ENCODE measurements at places on chromosomes 4 and X. TPM values are rescaled to one million over a fixed set of nuclear protein-coding genes. Genes with fewer than 3 reads are reported as not detected.

- DNase-seq: no peak
Observed at GRCh38 chr4:144411700-144412099, 234.3 kb upstream of the HHIP start.

GRCh38 chrX:45502396-45502795 is 301.7 kb upstream of the DIPK2B start:
- DNase-seq: no peak

DNA sequence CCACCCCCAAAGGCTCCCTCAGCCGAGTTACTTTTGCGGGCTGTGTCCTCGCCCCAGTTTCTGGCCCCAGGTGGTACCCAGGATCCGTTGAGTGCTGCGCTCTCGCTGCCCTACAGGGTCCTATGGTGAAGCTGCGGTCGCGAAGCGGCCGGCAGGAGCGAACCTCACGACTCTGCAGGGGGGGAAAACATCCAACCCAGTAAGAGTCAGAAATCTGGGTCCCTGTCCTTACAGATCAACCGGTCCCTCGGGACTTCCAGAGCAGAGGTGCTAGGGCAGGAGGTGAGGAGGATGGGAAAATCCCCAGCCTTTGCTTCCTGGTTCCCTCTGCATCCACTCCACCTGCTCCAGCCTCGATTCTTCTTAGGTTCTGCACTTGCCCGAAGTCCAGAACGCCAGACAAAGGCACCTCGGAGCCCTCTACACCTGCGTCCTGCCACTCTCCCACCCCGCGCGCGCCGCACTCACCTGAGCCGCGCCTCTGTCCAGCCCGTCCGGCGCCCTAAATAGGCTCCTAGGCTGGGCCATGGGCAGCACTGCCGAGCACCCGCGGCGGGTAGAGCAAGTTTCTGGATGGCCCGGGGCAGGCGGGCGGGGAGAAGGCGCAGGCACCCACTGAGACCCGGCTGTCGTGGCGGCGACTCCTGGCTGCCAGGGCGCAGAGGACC is at the start of gene HS3ST1:
HS3ST1 (minus strand) TSS at position 664 of the 668 bp plus-strand sequence. CDS start 28,889 bp downstream, outside the sequence.
- no peak for DNase-seq

GRCh38 chr4:2103127-2103842 is 44.2 kb downstream of the NAT8L start:
- DNase-seq: no peak

DNA sequence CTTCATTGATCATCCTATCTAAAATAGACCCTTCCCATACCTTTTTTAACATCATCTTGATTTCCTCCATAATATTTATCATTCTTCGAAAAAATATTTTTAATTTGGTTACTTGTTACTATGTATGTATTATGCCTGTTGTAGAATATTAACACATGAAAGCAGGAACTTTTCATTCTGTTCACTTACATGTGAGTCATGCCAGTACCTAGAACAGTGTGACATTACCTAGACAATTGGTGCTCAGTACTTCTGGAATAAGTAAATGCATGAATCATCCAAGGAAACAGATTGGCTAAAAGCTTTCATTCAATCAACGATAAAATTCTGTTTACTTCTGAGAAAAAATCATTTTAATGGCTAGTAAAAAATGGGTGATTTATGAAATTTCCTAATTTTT is 76.4 kb downstream of the CXXC4 start:
- DNase-seq: no peak

- DNase-seq: no peak
Observed at GRCh38 chr4:173515458-173515857, 14.6 kb downstream of the HAND2 start.

DNA sequence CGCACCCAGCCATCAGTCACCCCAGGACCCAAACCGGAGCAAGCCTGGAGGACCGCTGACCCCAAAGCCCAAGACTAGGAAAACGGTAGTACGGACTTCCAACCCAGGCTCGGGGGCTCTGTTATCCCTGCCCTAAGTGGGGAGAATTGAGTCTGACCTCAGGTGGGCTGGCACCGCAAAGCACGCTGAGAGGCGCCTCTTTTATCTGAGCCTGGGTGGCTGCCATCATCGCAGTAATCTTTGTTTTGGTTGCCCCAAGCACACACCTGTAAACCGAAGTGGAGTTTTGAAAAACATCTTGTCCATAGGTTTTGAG is 894 bp upstream of the SH3RF1 start:
- DNase-seq: peak; percentile 22

GRCh38 chr4:4752576-4753401 is 106.7 kb upstream of the MSX1 start:
- DNase-seq: no peak

DNA sequence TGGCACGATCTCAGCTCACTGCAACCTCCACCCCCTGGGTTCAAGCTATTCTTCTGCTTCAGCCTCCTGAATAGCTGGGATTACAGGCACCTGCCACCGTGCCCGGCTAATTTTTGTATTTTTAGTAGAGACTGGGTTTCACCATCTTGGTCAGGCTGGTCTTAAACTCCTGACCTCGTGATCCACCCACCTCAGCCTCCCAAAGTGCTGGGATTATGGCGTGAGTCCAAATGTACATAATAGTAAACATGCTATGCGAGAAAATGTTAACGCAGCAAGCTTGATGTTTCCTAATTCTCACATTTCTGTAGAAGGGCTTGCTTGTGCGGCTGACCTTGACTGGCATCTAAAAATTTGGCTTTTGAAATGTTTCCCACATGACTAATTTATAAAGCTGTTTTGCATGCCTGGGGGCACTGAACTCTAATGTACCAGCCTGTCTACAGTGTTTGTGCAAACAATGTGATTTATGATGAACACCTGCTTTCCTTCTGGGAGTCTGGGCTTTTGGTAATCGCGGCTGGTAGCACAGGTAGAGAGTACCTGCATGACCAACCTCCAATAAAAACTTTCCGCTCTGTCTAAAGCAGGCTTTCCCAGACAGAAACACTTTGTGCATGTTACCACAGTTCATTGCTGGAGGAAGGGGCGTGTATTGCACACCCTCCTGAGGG is 216.8 kb downstream of the IL15 start:
- DNase-seq: no peak

DNA sequence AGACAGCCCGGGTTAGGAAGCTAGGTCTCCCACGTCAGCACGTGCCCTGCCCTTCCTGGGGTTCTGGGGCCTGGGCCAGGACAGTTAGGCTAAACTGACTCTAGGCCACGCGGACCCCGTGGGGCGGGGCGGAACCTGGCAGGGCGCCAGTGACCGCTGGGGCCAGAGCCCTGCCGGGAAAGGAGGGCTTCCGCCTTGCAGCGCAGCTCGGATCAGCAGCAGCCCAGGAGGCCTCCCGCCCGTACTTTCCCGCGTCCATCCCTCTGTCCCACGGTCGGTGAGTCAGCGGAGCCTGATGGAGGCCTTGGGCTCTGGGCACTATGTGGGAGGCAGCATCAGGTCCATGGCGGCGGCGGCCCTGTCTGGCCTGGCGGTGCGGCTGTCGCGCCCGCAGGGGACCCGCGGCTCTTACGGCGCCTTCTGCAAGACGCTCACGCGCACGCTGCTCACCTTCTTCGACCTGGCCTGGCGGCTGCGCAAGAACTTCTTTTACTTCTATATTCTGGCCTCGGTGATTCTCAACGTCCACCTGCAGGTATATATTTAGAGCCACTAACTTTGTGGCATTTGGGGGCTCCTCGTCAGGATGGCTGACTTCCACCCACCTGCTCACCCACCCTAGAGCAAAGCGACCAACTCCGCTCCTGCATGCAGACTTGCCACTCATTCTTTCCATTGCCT is at the start of gene SMIM10:
SMIM10 (plus strand) TSS at position 191 of the 681 bp plus-strand sequence; CDS start at position 296, 105 bp downstream.
- peak; percentile 68 for DNase-seq

DNA sequence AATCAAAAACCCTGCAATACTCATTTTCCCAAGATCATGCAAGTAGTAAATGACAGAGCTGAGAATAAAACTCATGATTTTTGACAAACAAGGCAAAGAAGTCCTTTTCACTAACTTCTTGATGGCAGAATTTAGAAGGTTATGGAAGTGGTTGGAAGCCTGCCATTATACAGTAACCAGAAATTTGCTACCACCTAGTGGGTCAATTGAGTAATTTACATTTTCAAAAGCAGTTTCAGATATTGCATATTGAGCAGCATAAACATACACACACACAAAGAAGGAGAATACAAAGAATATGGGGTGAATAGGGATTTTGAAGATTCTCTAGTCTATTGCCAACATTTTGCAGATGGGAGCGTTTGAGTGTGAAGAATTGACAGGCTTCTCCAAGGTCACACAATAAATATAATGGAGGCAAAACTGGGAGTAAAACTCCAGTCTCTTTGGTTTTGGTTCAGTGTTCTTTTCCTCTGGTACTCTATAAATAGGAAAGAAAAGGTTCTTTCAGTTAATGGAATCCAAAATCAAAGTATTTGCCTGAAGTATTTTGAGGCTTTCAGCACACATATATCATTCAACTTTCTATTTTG is 70.2 kb downstream of the GC start:
- no peak for DNase-seq

- DNase-seq: no peak
Observed at GRCh38 chr4:6369924-6370645, 100.4 kb downstream of the WFS1 start.

- DNase-seq: no peak
Observed at GRCh38 chr4:47109379-47109778, 78.0 kb downstream of the GABRB1 start.

DNA sequence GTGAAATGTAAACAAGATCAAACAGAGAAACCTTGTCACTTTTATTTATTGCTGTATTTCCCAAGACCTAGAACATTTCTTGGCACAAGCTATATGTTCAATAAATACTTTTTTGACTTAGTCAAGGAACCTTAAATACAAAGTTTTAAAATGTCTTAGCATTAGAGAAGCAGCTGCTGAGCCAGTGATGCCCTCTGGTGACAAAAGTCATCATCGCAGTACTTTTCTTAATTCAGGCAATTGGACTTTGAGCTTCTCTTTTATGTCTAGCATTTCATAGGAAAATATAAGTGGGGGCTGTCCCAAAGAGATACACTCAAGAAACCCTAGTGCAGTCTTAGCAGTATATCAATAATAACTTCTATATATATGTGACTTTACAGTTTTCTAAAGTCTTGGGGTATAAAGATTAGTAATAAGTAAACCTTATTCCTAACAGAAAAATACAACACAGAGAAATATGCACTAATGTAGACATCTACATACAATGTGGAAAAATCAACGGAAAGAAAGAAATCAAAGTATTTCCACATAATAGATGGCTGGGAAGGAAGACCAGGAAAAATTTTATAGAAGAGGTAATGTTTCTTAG is 118.4 kb downstream of the DTHD1 start:
- DNase-seq: no peak

DNA sequence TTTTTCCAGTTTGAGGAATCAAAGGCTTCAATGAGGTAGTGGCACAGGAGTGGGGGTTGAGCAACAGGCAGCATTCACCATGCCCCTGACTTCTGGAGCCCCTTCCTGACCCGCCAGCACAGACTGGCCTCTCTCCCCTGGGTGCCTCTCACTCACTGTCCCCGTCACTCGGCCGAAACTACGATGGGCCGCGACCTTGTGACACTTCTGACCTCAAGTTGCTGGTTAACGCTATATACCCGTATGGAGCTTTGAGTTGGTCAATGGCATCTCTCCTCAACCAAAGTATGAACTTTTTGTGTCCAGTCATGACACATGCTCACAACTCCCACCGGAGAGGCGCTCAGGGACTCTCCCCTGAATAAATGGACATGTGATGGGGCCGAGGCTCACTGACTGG is 72.1 kb downstream of the IRF2 start:
- DNase-seq: no peak

GRCh38 chrX:45811326-45811725 is 610.6 kb upstream of the DIPK2B start:
- no peak for DNase-seq

GRCh38 chr4:145623831-145624230 is 4.6 kb downstream of the MMAA start:
- no peak for DNase-seq

DNA sequence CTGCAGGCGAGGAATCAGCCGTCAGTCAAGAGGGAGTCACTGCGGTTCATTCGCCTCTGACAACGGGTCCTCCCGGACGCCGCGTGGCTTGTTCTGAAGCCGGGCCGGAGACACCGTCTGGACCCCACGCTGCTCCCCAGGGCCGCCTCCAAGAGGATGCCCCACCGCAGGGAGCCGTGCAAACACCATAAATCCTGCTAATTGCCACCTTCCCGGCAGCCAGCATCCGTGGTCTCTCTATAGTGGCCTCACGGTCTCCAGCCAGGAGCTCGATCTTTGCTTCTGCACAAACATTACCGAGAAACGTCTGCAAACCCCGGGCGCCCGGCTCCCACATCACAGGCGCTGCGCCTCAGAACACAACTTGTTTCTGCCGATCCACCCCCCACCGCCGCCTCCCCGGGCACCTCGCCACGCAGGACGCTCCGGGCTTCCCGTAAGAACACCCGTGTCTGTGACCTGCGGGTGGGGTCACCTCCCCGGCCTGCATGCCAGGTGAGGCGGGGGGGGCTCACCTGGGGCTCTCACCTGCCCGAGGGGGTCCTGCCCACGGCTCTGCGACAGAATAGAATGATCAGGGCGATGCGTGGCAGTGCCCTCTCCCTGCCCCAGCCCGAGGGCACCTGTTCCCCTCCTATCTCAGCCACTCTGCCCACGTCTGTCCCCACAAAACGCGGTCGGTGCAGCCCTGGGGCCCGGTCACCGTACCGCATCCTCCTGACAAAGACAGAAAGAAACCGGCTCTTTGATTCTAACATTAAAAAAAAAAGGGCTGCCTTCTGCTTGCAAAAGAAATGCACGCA is 32.4 kb upstream of the PPP2R3B start:
- DNase-seq: no peak

- no peak for DNase-seq
Observed at GRCh38 chr4:86496094-86497080, 97.7 kb upstream of the PTPN13 start.

GRCh38 chr4:111632641-111633151 is 512.6 kb upstream of the FAM241A start:
- no peak for DNase-seq

DNA sequence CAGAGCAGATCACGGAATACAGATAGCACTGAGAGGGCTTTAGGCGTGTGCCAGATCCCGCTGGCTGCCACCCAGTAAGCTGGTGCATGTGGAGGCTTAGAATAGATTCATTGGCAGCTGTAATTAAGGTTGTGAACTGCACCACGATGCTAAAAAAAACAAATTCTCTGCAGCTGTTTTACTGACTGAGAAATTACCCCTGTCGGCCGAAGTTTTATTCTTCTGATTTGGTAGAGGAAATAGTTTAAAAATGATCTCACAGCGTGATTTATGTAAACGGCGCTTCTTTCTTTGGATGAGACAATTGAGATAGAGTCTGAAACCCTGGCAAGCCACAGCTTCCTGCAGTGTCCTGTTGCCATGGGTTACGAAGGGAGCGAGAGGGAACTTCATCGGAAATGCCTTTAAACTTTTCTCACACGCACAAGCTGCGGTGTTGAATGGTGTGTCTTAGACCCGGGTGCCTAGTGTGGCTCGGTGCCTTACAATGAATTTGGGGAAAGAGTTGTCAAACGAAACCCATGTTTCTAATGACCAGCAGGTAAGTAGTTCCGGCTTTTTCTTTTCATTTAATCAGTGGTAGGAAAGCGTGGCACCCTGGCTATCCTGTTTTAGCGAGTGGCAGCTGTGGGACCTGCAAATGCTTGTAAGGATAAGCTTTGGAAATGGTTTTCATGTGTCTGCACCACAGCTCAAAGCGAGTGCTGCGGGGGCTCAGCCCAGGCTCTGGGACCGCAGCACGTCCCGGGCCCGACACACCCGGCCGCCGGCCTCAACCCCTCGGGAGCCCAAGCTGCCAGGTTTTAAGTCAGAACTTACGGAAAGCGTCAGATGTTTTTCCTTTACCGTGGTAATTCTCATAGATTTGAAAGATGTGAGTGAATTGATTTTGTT is 71.7 kb upstream of the HGFAC start:
- DNase-seq: peak; percentile 74

ATP8A1 gene
- 1.9 TPM for total RNA-seq

HAUS7 gene
- 14.9 TPM for total RNA-seq

LRCH2 gene
- 0.12 TPM for total RNA-seq

ENAM gene
- total RNA-seq: 0.07 TPM

PGAM4 gene
- not detected for total RNA-seq

TACR3 gene
- total RNA-seq: not detected

MSX1 gene
- total RNA-seq: 0.44 TPM
